Camera-type eye (tissue), 1 donor: ENCODE measurements at places on chromosomes 11 and 22. TPM values are rescaled to one million over a fixed set of nuclear protein-coding genes. Genes with fewer than 3 reads are reported as not detected.

Gene ARL14EP
- total RNA-seq = 129 TPM

Gene GGTLC3
- total RNA-seq = not detected

Gene DAGLA
- 4.5 TPM for total RNA-seq

Gene NOX4
- total RNA-seq = 8.2 TPM

Gene MUC5AC
- total RNA-seq = 0.16 TPM

Gene PACSIN3
- 35.2 TPM for total RNA-seq

Gene RPS13
- 660 TPM for total RNA-seq

Gene TRIM51
- total RNA-seq = not detected

Gene PRMT3
- total RNA-seq = 29.4 TPM

Gene TYMP
- total RNA-seq = 10.6 TPM

Gene DBX1
- not detected for total RNA-seq

Gene CBLIF
- total RNA-seq = not detected

Gene CEP126
- total RNA-seq = 17.2 TPM

Gene POTEH
- not detected for total RNA-seq

Gene PAFAH1B2
- total RNA-seq = 111 TPM

Gene P2RX6
- total RNA-seq = 2.2 TPM

Gene GDPD4
- not detected for total RNA-seq

Gene NEFH
- 1.8 TPM for total RNA-seq

Gene CHRNA10
- total RNA-seq = 0.88 TPM

Gene LRRC55
- total RNA-seq = 1.8 TPM

Gene SLC17A6
- 13.5 TPM for total RNA-seq

Gene MS4A1
- total RNA-seq = 0.93 TPM
